Right atrium auricular region (tissue), 2 donors: ENCODE measurements at places on chromosomes 11 and 22.

DNA sequence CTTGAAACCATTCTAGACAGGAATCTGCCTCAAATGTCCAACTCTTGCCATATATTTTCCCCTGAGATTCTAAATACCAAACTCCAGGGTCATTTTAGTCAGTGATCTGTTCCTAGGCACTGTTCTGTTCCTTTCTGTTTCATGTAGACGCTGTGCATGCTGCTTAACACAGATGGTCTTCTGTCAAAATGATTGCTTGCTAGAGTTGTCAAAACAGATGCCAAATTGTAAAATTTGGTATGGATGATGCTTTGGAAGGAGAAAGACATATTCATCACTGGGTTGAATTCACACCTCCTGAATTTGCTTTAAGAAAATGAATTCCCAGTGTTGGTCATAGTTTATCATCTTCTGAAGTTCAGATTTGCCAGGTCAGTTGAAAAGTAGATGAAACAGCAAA is 425.9 kb downstream of the ETS1 start:
- DNase-seq: no peak

DNA sequence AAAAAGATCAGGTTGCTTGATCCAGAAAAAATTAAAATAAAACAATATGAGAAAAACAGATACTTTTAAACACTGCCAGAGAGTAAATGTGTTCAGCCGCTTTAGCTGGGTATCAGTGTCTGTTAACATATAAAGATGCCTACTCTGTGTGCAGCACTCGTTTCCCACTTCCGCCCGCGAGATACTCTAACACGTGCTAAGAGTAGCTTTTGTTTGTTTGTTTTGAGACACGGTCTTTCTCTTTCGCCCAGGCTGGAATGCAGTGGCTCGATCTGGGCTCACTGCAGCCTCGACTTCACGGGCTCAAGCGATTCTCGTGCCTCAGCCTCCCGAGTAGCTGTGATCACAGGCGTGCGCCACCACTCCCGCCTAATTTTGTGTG is 531 bp upstream of the MEN1 start:
- no peak for DNase-seq

DNA sequence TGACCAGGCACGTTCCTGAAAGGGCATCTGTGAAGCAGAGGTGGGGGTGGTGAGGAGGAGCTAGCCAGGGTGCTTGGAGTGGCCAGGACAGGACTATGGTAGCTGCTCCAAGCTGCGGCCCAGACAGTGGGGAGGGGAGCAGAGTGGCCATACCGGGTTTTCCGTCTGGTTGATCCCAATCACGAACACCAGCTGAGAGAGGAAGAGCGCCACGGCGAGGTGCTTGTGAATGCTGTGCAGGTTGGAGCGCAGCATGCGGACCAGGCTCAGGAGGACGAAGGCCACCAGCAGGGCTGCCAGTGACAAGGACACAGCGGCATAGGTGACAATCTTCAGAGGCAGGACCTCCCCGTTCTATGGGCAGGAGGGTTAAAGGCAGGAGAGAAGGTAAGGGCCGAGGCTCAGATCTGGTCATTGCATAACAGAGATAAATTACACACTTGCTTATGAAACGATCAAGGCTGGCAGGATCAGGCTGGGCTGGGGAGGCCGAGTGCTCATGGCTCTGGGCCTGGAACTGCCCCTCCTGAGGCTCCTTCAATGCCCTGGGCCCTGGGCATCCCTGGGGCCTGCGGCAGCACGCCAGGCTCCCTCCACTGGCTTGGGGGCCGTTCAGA is 41.5 kb downstream of the TRMU start:
- DNase-seq: no peak

- no peak for DNase-seq
Measured at GRCh38 chr22:46439576-46440465, 97.6 kb downstream of the CELSR1 start.

DNA sequence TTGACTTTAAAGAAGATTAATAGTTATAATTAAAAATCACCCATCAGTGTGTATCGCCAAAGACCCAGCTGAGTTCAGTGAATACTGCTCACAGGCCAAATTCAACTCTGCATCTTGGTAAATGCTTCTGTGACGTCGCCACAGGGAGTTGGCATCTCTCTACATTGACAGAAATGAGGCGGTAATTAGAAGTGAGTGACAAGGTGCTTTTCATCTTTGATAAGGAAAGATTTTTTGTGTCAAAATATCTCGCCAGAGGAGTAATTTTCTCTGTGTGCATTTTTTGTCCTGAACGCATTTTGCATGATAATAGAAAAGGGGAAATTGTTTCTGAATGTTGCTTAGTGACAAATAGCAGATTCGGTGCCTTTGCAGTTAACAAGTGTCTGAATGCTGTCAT is 345.8 kb downstream of the CNTN5 start:
- DNase-seq: no peak

GRCh38 chr11:46380340-46381047 is 975 bp upstream of the MDK start:
- DNase-seq: peak; percentile 74

DNA sequence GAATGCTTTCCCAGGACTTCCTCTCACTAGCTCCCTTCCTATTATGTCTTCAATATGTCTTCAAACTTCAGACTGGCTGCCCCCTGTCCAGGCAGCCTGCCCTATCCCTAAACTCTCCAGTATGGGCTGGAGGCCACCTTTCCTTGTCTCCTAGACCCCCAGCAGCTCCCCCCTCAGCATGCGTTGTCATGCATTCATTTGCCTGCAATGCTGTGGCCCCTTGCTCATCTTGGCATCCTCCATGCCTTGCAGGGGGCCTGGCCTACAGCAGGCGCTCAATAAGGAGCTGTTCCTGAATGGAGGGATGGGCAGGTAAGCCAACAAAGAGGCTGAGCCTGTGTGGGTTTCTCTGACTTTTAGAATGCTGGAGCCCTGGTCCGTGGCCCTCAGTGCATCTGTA is 16.4 kb upstream of the ARAP1 start:
- DNase-seq: no peak

DNA sequence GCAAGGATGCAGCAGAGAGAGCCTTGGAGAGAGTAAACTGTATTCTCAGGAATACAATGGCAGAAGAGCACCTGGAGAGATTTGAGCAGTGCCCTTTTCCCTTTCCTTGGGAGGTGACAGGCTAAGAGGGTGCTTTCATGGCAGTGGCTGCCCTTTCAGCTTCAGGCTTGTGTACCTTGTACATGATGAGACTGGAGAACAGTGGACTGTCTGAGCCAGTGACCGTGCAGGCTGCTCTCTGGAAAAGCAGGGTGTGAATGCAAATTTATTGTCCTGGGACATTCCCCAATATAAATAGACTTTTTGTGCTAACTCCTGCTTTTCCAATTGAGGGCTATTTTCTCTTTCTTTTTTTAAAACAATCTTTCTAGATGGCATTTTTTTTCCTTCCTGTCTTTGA is 99.3 kb downstream of the TRIM44 start:
- DNase-seq: no peak

GRCh38 chr11:112620621-112621394 is 340.4 kb upstream of the NCAM1 start:
- no peak for DNase-seq

GRCh38 chr22:41499624-41500280 is 30.8 kb downstream of the ACO2 start:
- DNase-seq: no peak

DNA sequence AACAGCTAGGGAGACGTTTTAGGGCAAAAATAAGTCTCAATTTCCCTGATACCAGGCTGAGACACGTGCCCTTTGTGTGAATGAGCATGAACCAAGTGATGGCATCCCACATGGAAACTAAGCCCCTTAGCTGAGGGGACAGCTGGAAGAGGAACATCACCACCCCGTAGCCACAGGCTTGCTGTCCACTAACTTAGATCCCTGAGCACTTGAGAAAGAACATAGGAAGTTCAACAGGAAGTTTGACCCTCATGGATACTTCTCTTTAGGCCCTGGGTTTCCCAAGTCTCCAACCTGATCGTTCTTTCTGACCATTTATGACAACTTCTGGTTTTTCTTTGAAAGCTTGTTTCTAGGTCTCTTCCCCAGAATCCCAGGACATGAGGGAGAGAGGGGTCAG is 11.6 kb upstream of the CKAP5 start:
- DNase-seq: no peak

GRCh38 chr11:121450401-121450800 is 1.7 kb upstream of the SORL1 start:
- no peak for DNase-seq

- no peak for DNase-seq
Measured at GRCh38 chr11:86723281-86723680, 50.9 kb upstream of the ME3 start.

GRCh38 chr11:29018631-29019030 is 910.4 kb downstream of the METTL15 start:
- no peak for DNase-seq

GRCh38 chr11:76591416-76591815 is 79.1 kb downstream of the LRRC32 start:
- DNase-seq: no peak

DNA sequence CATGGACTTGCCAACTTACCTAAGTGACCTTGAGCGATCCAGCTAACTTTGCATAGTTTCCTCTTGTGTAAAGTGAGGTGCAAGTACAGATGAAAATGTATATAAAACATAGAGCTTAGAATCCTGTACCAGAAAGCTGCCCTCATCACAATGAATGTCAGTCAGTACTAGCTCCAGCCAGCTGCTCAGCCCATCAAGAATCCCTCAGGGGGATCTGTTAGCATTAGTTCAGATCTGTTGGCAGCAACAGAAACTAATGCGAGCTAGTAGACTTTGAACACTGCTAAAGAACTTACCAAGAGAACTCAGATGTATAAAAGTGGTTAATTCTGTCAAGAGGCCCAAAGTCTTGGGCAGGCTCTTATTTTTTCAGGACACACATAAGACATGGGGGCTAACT is 6.3 kb upstream of the C11orf91 start:
- no peak for DNase-seq

- no peak for DNase-seq
Measured at GRCh38 chr11:15309296-15309695, 194.6 kb downstream of the INSC start.

- no peak for DNase-seq
Measured at GRCh38 chr11:88537613-88538012, 200.1 kb upstream of the CTSC start.
